ENCODE measurements at places on chromosomes 6 and 20.

DNA sequence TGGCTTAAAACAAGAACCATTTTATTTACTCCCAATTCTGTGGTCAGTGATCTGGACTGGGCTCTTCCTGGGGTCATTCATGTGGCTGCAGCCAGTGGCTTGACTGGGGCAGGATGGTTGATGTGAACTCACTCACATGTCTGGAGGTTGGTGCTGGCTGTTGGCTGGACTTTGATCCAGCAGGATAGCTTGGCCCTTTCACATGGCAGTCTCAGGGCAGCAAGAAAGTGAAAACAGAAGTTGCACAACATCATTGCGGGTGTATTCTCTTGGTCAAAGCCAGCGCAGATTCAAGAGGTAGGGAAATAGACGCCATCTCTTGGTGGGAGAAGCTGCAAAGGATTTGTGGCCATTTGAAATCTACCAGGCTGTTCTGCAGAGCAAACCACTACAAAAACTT, 77.2 kb downstream of the MDGA1 start:
- no peak overlapping the region for H3K4me3 ChIP-seq
- DNase-seq = no peak
- H3K27ac ChIP-seq = no peak overlapping the region
- H3K27me3 ChIP-seq = no peaks in the 10 kb centered on the region
- no peaks in the 10 kb centered on the region for H3K36me3 ChIP-seq

GRCh38 chr6:75611702-75612375, 10.2 kb downstream of the SENP6 start:
- no peaks in the 10 kb centered on the region for H3K36me3 ChIP-seq
- no peak overlapping the region for H3K4me3 ChIP-seq
- no peak overlapping the region for H3K27ac ChIP-seq
- no peaks in the 10 kb centered on the region for H3K27me3 ChIP-seq
- DNase-seq = no peak
- no peaks in the 10 kb centered on the region for H3K4me1 ChIP-seq

- H3K27me3 ChIP-seq = no peaks in the 10 kb centered on the region
- H3K36me3 ChIP-seq = no peaks in the 10 kb centered on the region
- DNase-seq = no peak
- peaks cover 5% of the 10 kb centered on the region for H3K4me1 ChIP-seq
- no peak overlapping the region for H3K4me3 ChIP-seq
These were observed 71.8 kb downstream of the ARHGAP18 start for GRCh38 chr6:129638055-129638684.

- no peak overlapping the region for H3K4me3 ChIP-seq
- no peak overlapping the region for H3K27ac ChIP-seq
- peaks cover 16% of the 10 kb centered on the region for H3K4me1 ChIP-seq
- DNase-seq = no peak
- no peaks in the 10 kb centered on the region for H3K36me3 ChIP-seq
These were observed 462.9 kb upstream of the MARCKS start for GRCh38 chr6:113394216-113394615.

DNA sequence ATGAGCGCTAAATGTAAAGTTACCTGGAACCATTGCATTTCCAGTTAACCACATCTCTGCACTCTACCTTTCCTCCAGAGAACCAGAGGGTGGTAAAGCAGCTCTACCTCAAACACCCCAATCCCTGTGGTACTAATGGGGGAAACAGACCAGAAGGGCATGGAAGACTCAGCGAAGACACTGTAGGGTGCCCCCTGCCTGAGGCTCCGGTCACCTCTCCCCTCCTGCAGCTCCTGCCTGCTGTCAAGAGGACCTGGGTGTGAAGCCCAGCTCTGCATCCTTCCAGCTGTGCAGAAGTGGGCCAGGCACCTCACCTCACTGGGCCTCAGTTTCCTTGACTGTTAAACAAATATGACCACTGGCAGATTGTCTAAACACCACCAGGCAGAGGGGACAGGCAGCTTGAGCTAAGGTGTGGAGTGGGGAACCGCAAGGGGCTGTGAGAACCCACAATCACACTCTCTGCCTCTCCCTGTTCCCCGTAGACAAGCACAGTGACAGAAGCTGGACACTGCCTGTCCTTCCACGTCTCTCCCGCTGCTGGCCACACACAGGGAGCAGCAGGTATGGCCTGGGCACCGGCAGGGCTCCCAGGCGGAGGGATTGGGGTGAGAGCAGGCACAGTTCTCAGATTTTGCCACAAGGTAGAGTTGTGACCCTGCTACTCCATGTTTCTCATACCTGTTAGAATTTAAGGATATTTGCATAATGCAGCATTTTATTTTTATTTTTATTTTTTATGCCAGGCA, 9.1 kb upstream of the BPIFA2 start:
- H3K27me3 ChIP-seq = peaks cover 5% of the 10 kb centered on the region
- no peak for DNase-seq
- no peak overlapping the region for H3K27ac ChIP-seq
- no peaks in the 10 kb centered on the region for H3K36me3 ChIP-seq
- H3K4me1 ChIP-seq = no peaks in the 10 kb centered on the region

DNA sequence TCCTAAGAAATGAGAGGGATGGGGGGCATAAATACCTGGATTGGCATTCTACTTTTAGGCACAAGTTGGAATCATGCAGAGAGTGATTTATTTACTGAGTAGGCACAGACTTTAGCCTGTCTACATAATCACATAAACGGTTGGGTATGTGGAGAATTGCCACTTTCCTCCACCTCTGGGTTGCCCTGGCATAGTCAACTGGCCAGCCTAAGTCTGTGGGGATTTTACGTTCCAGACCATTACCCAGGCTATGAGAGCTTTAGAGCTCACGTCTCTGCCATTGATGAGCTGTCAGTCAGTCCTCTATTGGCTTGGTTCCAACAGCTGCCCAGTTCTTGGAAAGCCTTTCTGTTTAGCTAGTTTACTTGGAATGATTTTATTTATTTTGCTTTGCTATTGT, 5.0 kb upstream of the BHLHE23 start:
- no peak overlapping the region for H3K27ac ChIP-seq
- H3K4me1 ChIP-seq = peaks cover 20% of the 10 kb centered on the region
- H3K27me3 ChIP-seq = peaks cover 24% of the 10 kb centered on the region
- H3K36me3 ChIP-seq = no peaks in the 10 kb centered on the region

GRCh38 chr20:38343311-38344106, 2.8 kb upstream of the LBP start:
- H3K27ac ChIP-seq = no peak overlapping the region
- no peaks in the 10 kb centered on the region for H3K36me3 ChIP-seq
- H3K4me1 ChIP-seq = peaks cover 11% of the 10 kb centered on the region
- no peak overlapping the region for H3K4me3 ChIP-seq

DNA sequence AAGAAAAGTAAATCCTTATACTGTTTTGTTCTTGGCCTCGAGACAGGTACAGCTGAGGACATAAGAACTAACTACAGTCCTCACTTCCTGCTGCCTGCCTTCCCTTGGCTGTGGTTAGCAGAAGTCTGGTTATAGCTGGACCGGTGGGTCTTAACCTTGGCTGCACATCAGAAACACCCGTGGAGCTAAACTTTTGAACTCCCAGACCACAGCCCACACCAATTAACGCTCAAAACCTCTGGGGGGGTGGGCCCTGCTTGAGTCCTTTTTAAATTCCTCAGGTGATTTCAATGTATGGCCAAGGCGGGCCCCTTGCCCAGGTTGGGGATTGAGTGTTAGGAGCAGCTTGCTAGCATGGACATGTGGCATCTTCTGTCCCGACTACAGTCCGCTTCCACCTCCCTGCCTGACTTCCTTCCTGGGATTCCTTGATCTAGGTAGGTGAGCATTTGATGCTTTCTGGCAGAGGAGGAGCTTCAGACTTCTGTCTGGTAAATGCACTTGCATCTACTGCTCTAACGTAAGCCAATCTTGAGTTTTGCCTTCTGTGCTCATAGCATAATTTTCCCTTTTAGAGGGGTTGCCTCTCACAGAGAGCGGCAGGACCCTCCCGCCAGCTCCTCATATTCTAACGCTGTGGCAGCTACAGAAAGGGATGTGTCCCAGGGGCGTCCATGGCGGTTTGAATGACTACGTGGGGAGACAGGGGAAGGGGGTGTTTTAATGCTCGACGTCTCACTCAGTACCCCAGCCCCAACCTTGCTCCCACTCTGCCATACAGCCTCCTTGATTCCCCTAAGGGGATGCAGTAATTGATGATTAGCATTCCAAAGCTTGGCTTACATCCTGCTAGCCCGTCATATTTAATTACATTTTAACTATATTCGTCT, 390.1 kb downstream of the ZFAND3 start:
- DNase-seq = no peak
- H3K27me3 ChIP-seq = no peaks in the 10 kb centered on the region
- H3K36me3 ChIP-seq = no peaks in the 10 kb centered on the region
- H3K27ac ChIP-seq = no peak overlapping the region

- no peaks in the 10 kb centered on the region for H3K4me1 ChIP-seq
- DNase-seq = no peak
- H3K4me3 ChIP-seq = no peak overlapping the region
- H3K27me3 ChIP-seq = no peaks in the 10 kb centered on the region
These were observed 205.3 kb downstream of the THBS2 start for GRCh38 chr6:169048185-169048864.

GRCh38 chr6:15287670-15288375, 42.0 kb downstream of the JARID2 start:
- H3K4me1 ChIP-seq = peaks cover 7% of the 10 kb centered on the region
- H3K4me3 ChIP-seq = no peak overlapping the region
- H3K27me3 ChIP-seq = no peaks in the 10 kb centered on the region
- H3K36me3 ChIP-seq = peaks cover 19% of the 10 kb centered on the region
- no peak for DNase-seq

- H3K36me3 ChIP-seq = no peaks in the 10 kb centered on the region
- no peak overlapping the region for H3K4me3 ChIP-seq
- H3K4me1 ChIP-seq = peaks cover 4% of the 10 kb centered on the region
- no peak for DNase-seq
- no peak overlapping the region for H3K27ac ChIP-seq
These were observed 214.6 kb upstream of the ECI2 start for GRCh38 chr6:4349931-4350330.

GRCh38 chr6:12849809-12850198, 133.2 kb downstream of the PHACTR1 start:
- DNase-seq = no peak
- peaks cover 8% of the 10 kb centered on the region for H3K4me1 ChIP-seq
- no peak overlapping the region for H3K4me3 ChIP-seq
- H3K27ac ChIP-seq = no peak overlapping the region

- no peak overlapping the region for H3K4me3 ChIP-seq
- no peak for DNase-seq
- H3K36me3 ChIP-seq = no peaks in the 10 kb centered on the region
- no peaks in the 10 kb centered on the region for H3K4me1 ChIP-seq
These were observed 22.3 kb upstream of the RSPO3 start for GRCh38 chr6:127096167-127096566.

GRCh38 chr6:163773646-163774045, 359.1 kb downstream of the QKI start:
- no peaks in the 10 kb centered on the region for H3K4me1 ChIP-seq
- H3K4me3 ChIP-seq = no peak overlapping the region
- H3K27ac ChIP-seq = no peak overlapping the region
- DNase-seq = no peak

- H3K4me3 ChIP-seq = no peak overlapping the region
- peaks cover 29% of the 10 kb centered on the region for H3K36me3 ChIP-seq
- no peak overlapping the region for H3K27ac ChIP-seq
- H3K4me1 ChIP-seq = peaks cover 14% of the 10 kb centered on the region
These were observed 27.2 kb downstream of the DSE start for GRCh38 chr6:116397914-116398313.

GRCh38 chr20:63771046-63771707, 31.6 kb downstream of the SLC2A4RG start:
- peaks cover 8% of the 10 kb centered on the region for H3K4me1 ChIP-seq
- H3K36me3 ChIP-seq = peaks cover 1% of the 10 kb centered on the region

- H3K27me3 ChIP-seq = no peaks in the 10 kb centered on the region
- no peaks in the 10 kb centered on the region for H3K36me3 ChIP-seq
- no peak for DNase-seq
- no peaks in the 10 kb centered on the region for H3K4me1 ChIP-seq
These were observed 124.3 kb downstream of the DLL1 start for GRCh38 chr6:170166511-170167122.

GRCh38 chr6:163404825-163405265, 9.7 kb upstream of the QKI start:
- no peak for DNase-seq
- no peaks in the 10 kb centered on the region for H3K36me3 ChIP-seq
- peaks cover 49% of the 10 kb centered on the region for H3K4me1 ChIP-seq

- no peak overlapping the region for H3K4me3 ChIP-seq
- H3K27me3 ChIP-seq = no peaks in the 10 kb centered on the region
- no peaks in the 10 kb centered on the region for H3K36me3 ChIP-seq
- DNase-seq = no peak
These were observed 1235.5 kb upstream of the CITED2 start for GRCh38 chr6:140609956-140610355.

- no peaks in the 10 kb centered on the region for H3K36me3 ChIP-seq
- H3K4me1 ChIP-seq = no peaks in the 10 kb centered on the region
- DNase-seq = no peak
- no peaks in the 10 kb centered on the region for H3K27me3 ChIP-seq
These were observed 268.9 kb downstream of the PREX1 start for GRCh38 chr20:48558906-48559305.

DNA sequence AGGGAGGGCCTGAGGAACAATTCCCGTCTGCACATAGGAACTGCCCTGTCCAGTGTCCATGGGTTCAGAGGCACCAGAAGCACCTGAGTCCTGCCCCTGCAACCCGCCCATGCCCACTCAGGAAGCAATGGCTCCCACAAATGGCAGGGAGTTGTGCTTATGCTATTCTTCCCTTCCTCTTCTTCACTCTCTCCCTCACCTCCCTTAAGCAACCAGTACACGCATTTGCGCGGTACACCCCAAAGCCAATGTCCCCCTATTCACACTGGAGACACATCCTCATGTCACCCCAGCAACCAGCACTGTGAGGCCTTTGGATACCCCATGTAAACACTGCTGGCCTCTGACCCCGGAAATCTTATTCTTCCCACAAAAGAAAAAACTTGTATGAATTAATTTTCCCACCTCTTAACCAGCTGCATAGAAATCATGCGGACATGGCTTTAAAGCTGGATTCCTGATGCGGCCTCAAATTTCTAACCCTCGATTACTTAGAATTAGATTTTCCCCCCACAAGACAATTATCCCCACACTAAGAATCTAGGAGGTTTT, 30.9 kb downstream of the FYN start:
- H3K4me3 ChIP-seq = no peak overlapping the region
- peak overlapping the region; percentile 34 for H3K27ac ChIP-seq
- H3K27me3 ChIP-seq = no peaks in the 10 kb centered on the region
- H3K36me3 ChIP-seq = no peaks in the 10 kb centered on the region
- DNase-seq = no peak

- no peaks in the 10 kb centered on the region for H3K36me3 ChIP-seq
- H3K4me3 ChIP-seq = peak overlapping the region; percentile 65
- H3K4me1 ChIP-seq = no peaks in the 10 kb centered on the region
- no peak for DNase-seq
These were observed 19.2 kb upstream of the ZSCAN16 start for GRCh38 chr6:28105245-28105639.

- H3K4me3 ChIP-seq = peak overlapping the region; percentile 68
- peaks cover 8% of the 10 kb centered on the region for H3K36me3 ChIP-seq
- DNase-seq = peak; percentile 29
- H3K27ac ChIP-seq = no peak overlapping the region
- peaks cover 6% of the 10 kb centered on the region for H3K27me3 ChIP-seq
These were observed 1.2 kb upstream of the RBM38 start for GRCh38 chr20:57389695-57390603.

- no peak overlapping the region for H3K27ac ChIP-seq
- peaks cover 16% of the 10 kb centered on the region for H3K4me1 ChIP-seq
- no peaks in the 10 kb centered on the region for H3K36me3 ChIP-seq
- no peak overlapping the region for H3K4me3 ChIP-seq
- DNase-seq = no peak
These were observed 302.7 kb upstream of the ZFP64 start for GRCh38 chr20:52494244-52494643.

GRCh38 chr6:27422651-27423332, 34.2 kb downstream of the ZNF391 start:
- H3K36me3 ChIP-seq = no peaks in the 10 kb centered on the region
- H3K4me3 ChIP-seq = no peak overlapping the region

Data from neuronal stem cell (in vitro differentiated cells).